Activated T-cell treated with anti-CD3 and anti-CD28 coated beads, Interleukin-2, amount 50 U/mL, for 1 hour (primary cell): ENCODE measurements at places on chromosomes 6 and 20.

- DNase-seq = no peak
Measured at GRCh38 chr20:29299811-29300578, 1957.5 kb upstream of the DEFB115 start.

DNA sequence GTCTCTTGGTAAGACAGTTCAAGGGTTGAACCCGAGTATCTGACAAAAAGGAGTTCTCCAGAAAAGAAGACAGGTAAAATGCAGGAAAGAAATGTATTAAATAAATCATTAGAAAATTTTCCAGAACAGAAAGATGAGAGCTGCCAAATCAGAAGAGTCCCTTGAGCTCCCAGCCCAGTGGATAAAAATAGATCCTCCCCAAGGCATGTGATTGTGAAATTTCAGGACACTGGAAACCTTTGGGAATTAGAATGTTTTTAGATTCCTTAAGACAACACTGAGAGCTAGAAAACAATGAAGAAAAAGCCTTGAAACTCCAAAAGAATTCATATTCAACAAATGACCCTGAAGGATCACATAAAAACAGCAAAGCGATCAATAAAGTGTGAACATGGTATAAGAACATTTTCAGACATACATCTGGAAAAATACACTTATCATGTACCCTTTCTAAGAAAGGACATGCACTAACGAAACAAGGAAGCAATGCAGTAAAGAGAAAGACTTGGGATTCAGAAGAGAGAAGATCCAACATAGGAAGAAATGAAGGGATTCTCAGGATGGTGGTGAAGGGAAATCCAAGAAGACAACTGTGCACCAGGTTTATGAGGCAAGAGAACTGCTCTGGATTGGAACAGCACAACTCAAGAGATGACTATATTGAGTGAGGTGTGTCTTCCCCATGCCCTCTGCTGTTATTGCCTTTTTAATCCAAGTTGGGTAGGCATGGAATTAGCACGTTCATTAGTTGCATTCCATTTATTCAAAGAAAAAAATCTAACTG is 390.4 kb downstream of the SYNE1 start:
- no peak for DNase-seq

GRCh38 chr6:108407904-108408827 is 113.3 kb downstream of the AFG1L start:
- no peak for DNase-seq

GRCh38 chr6:159378411-159379328 is 209.5 kb downstream of the FNDC1 start:
- DNase-seq = no peak

- DNase-seq = no peak
Measured at GRCh38 chr6:583635-584034, 73.3 kb downstream of the HUS1B start.

DNA sequence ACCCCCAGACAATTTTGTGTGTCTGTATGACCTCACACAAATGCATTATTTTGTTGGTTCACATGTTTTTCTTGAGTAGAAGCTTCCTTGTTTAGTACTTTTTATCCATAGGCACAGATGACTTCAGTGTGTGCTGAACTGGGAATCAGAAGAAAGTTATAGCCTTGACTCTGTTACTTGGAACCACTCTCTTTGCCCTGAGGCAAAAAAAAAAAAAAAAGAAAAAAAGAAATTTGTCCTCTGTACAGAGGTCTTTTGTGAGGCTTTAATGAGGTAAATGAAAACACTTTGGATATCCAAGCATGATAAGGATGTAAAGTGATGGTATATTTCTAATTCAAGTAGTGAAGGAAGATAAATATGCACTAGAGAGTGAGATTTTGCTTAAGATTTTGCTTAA is 51.9 kb downstream of the TRMT11 start:
- DNase-seq = no peak

- no peak for DNase-seq
Measured at GRCh38 chr6:144886682-144887081, 601.5 kb downstream of the UTRN start.

DNA sequence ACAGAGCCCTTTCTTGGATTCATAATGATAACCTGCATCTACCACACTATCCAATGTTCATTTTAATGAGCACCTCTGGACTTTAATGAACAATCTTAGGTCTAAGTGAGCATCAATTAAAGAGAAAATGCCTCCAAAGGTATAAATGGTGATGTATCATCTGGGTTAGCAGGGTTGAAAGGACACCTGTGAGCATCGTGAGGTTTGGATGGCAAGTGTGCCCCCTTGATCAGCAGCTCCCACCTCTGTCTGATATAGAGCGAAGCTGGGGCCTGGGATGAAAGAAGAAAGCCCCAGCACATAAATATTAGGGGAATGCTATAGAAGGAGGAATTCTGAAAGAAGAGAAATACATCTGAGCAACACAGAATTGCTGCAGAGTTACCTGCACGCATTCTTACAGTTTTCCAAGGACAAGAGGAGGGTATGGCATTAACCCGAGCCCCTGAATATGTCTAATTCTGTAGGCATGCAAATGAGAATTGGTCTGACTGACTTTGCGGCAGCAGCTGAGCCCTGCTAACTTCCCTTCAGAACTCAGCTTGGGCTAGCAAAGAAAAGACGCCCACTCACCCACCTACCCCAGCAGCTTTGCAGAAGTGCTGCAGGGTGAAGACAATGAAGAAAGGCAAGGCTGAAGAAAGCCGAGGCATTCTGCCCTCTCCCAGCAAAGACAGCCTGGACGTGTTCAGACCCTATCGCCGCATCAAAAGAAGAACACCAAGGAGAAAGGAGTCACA is 136.2 kb downstream of the GMPR start:
- DNase-seq = no peak
